Muscle of arm (tissue), 14 donors: ENCODE measurements at places on chromosomes 6 and 20. TPM values are rescaled to one million over a fixed set of nuclear protein-coding genes. Genes with fewer than 3 reads are reported as not detected.

- DNase-seq = no peak
Observed at GRCh38 chr6:163151212-163151611, 263.3 kb upstream of the QKI start.

- no peak for DNase-seq
Observed at GRCh38 chr6:130211691-130212090, 11.1 kb downstream of the SAMD3 start.

DNA sequence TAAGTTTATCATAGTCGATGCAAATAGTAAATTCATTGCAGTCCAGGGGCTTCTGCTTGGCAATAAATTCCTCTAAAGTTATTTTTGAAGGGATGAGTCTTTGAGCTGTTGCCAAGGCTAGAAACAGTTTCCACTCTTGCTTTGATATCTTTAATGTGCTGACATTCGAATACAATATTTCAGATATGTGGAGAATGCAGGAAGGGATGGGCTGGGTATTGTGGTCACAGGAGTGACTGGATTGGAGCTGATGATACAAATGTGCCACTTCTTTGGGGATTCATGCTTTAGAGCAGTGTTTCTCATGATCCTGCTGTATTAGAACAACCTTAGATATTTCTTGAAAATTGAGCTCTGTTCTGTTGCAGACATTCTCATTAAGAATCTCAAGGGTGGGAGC lies 139.0 kb downstream of the PRDM13 start:
- DNase-seq = no peak

CALHM5 gene
- polyA plus RNA-seq = 3.3 TPM

CD40 gene
- 4.3 TPM for polyA plus RNA-seq
